ENCODE measurements at places on chromosomes 6 and 20.
A peak's percentile ranks its signal among the peaks of the same experiment; 100 is the strongest.

DNA sequence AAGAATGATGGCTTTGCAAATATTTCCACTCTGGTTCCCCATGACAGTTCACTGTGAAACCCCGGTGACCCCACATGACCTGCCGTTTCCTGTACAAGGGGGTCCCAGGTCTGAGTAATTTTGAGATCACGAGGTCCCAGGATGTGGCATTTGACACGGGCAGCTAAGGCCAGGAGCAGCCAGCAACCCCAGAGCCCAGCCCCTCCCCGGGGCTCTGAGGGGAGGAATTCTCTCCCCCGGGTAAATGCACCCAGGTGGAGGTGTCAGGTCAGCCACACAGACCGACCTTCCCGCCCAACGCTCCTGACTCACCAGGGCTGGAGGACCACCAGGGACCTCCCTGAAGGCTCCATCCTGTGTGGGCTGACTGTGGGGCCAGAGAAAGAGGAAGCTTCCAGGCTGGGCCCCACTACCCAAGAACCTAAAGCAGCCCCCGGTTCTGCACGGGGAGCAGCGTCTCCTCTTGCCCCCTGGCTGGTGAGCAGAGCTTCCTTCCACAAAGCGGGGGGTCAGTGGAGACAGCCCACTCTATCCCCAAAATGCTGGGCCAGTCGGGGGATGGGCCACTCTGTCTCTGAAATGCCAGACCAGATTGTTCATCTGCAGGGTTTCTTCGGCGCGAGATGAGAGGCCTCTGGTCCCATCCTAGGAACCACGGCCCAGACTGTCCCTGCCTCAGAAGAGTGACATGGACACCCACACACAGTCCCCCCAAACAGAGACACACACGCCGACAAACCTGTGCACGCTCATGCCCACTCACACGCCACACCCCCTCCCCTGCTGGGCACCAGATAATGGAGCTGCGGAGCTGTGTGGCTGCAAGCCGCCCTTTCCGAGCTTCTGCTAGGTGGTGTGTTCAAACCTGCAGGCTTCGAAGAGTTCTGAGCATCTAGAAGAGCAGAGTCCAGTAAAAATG is 23.4 kb upstream of the SLCO4A1 start:
- H3K36me3 ChIP-seq: no peaks in the 10 kb centered on the region
- no peak overlapping the region for H3K4me3 ChIP-seq
- H3K4me1 ChIP-seq: no peaks in the 10 kb centered on the region
- DNase-seq: peak; percentile 85
- no peaks in the 10 kb centered on the region for H3K27me3 ChIP-seq

- no peaks in the 10 kb centered on the region for H3K36me3 ChIP-seq
- DNase-seq: peak; percentile 57
- H3K27ac ChIP-seq: no peak overlapping the region
- H3K4me3 ChIP-seq: peak overlapping the region; percentile 83
These were observed 611 bp downstream of the EPB41L2 start for GRCh38 chr6:131062241-131063027.

GRCh38 chr20:13238001-13238653 is 17.1 kb downstream of the ISM1 start:
- H3K4me3 ChIP-seq: no peak overlapping the region
- no peaks in the 10 kb centered on the region for H3K27me3 ChIP-seq
- no peak overlapping the region for H3K27ac ChIP-seq
- no peaks in the 10 kb centered on the region for H3K4me1 ChIP-seq

DNA sequence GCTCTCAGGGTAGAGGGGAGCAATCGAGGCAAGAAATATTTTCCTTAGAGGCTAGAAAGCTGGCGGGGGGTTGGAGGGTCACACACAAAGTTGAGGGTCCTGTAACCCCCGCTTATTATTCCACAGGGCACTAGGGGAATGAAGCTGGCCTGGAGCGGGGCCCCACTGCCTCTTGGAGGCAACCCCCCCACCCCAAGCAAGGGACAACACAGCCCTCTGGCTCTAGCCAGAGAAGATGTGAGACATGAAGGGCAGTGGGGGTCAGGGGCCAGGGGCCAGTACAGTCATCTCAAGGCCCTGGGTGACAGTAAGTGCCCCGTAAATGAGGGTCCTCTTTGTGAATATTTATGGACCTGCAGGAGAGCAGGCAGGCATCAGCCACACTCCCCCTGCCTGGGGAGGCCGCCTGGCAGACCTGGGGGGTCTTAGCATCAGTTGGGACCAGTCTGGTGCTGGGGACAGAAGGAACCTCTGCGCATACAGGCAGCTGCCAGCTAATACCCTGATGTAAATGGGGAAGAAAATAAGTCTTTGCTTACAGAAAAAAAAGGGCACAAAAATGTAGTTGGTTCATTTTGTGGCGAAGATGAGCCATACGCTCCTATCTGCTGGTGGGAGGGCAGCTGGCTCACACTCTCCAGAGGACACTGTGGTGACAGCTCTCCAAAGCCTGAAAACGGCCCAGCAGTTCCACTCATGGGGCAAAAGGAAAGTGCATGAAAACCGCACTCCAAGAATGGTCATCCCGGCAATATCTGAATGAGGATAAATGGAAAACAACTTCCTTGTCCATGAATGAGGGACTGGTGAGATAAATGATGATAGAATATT is 21.9 kb downstream of the SPATA2 start:
- H3K36me3 ChIP-seq: peaks cover 3% of the 10 kb centered on the region
- H3K4me1 ChIP-seq: peaks cover 34% of the 10 kb centered on the region
- no peak overlapping the region for H3K4me3 ChIP-seq
- H3K27ac ChIP-seq: no peak overlapping the region

GRCh38 chr6:169801396-169802160 is 50.2 kb downstream of the ERMARD start:
- no peaks in the 10 kb centered on the region for H3K36me3 ChIP-seq
- peaks cover 5% of the 10 kb centered on the region for H3K27me3 ChIP-seq
- no peak overlapping the region for H3K4me3 ChIP-seq
- no peak overlapping the region for H3K27ac ChIP-seq
- no peak for DNase-seq

DNA sequence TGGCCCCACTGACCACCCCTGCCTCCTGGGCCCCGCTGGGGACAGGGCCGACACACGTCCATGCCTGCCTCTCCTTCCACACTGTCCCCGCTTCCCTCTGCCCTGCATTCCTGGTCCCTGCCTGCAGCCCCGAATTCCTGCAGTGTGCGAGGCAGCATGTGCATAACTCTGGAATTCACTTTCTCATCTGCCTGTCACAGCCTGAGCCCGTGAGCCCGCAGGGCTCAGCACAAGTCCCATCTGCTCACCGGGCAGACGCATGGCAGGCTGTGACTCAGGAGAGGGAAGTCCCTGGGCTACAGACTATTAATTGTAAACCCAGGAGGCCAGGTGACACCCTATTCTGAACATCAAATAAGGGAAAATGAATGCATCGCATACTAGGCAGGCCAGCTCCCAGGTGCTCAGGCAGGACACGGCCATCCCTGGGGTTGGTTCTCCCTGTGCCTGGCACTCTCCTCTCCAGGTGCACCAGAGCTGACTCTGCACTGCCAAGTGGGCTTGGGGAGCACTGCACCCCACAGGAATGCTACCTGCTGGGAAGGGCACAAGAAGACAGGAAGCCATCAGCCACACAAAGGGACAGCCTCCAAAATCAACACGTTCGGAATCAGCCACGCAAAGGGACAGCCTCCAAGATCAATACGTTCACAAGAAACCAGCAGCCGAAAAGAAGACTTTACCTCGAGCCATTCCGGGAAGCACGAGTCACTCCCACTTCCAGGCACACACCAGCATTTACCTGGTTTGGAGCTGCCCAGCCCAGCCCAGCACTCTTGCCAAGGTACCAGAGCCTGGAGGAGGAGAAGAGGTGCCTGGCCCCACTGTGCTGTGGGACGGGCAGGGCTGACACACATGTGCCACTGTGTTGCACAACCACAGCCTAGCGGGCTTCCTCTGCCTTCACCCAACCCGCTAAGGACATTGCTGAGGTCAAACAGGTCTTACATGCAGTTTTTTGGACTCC is 65.9 kb downstream of the DLL1 start:
- H3K27me3 ChIP-seq: no peaks in the 10 kb centered on the region
- H3K27ac ChIP-seq: no peak overlapping the region
- DNase-seq: peak; percentile 28
- no peaks in the 10 kb centered on the region for H3K36me3 ChIP-seq
- H3K4me1 ChIP-seq: peaks cover 16% of the 10 kb centered on the region

DNA sequence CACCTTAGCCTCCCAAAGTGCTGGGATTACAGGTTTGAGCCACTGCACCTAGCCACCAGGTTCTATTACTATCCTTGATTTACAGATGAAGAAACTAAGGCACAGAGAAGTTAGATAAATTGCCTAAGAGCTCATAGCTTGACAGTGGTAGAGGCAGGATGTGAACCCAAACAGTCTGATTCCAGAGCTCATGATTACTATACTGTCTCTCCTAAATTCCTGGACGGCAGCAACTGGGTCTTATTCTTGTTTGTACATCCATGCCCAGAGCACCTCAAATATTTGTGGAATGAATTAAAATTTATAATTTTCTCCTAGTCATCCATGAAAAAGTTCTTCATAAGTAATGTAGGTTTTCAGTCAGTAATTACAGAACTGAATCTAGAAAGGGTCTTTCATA is 15.1 kb downstream of the PDSS2 start:
- no peaks in the 10 kb centered on the region for H3K27me3 ChIP-seq
- DNase-seq: no peak
- H3K4me1 ChIP-seq: no peaks in the 10 kb centered on the region

- no peak overlapping the region for H3K4me3 ChIP-seq
- DNase-seq: no peak
- H3K36me3 ChIP-seq: peaks cover 6% of the 10 kb centered on the region
- no peak overlapping the region for H3K27ac ChIP-seq
These were observed 120.5 kb downstream of the NCOA3 start for GRCh38 chr20:47622118-47622665.

- no peaks in the 10 kb centered on the region for H3K36me3 ChIP-seq
- no peaks in the 10 kb centered on the region for H3K4me1 ChIP-seq
- H3K27me3 ChIP-seq: no peaks in the 10 kb centered on the region
- H3K4me3 ChIP-seq: no peak overlapping the region
These were observed 64.6 kb upstream of the ADGRF1 start for GRCh38 chr6:47106721-47107197.
